Progenitor cell of endocrine pancreas (in vitro differentiated cells): ENCODE measurements at places on chromosomes 12 and 14.
A peak's percentile ranks its signal among the peaks of the same experiment; 100 is the strongest.

GRCh38 chr14:36662543-36663403, 1.1 kb downstream of the PAX9 start:
- H3K4me1 ChIP-seq: peaks cover 32% of the 10 kb centered on the region
- H3K36me3 ChIP-seq: no peaks in the 10 kb centered on the region
- DNase-seq: peak; percentile 28
- H3K27ac ChIP-seq: no peak overlapping the region

DNA sequence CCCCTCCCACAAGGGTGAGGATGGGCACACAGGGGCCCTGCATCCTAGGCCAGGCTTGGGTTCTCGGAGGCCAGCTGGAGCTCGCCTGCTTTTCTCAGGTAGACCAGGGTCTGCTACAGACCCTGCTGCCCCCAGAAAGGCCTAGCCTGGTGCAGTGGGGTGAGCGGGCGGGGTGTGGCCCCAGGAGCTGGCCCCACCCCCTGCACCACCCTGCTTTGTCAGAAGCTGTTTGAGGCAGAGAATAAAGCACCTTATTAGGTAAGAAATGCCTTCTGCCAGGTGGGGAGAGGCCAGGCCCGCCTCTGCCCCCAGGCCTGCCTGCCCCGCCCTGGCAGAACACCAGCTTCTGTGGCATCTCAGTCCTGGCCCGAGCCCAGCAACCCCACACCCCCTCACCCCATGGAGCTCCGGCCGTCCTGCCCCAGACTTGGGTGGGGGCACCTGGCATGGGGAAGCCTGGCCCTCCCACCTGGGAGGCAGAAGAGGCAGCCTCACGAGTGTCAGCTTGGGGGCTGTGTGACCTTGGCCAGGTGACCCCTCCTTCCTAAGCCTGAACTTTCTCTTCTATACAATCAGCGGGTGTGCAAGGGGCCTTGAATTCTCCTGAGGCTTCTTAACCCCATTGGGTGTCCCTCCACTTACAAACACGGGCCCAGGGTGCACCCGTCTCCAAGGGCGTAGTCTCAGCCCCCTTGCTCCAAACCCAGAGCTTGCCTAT, 43.2 kb downstream of the KRT80 start:
- peaks cover 5% of the 10 kb centered on the region for H3K4me1 ChIP-seq
- no peak for DNase-seq
- H3K27ac ChIP-seq: no peak overlapping the region
- peaks cover 21% of the 10 kb centered on the region for H3K27me3 ChIP-seq
- no peaks in the 10 kb centered on the region for H3K36me3 ChIP-seq

GRCh38 chr12:116561181-116561821, 2.1 kb downstream of the MAP1LC3B2 start:
- H3K27me3 ChIP-seq: no peaks in the 10 kb centered on the region
- H3K27ac ChIP-seq: no peak overlapping the region
- peaks cover 10% of the 10 kb centered on the region for H3K4me1 ChIP-seq
- DNase-seq: no peak
- no peak overlapping the region for H3K4me3 ChIP-seq

GRCh38 chr12:5720381-5721005, 224.6 kb downstream of the ANO2 start:
- peaks cover 15% of the 10 kb centered on the region for H3K27me3 ChIP-seq
- no peak overlapping the region for H3K4me3 ChIP-seq
- H3K4me1 ChIP-seq: peaks cover 5% of the 10 kb centered on the region

- no peak overlapping the region for H3K4me3 ChIP-seq
- H3K36me3 ChIP-seq: peaks cover 2% of the 10 kb centered on the region
- no peak for DNase-seq
- no peaks in the 10 kb centered on the region for H3K27me3 ChIP-seq
- peaks cover under 1% of the 10 kb centered on the region for H3K4me1 ChIP-seq
- no peak overlapping the region for H3K27ac ChIP-seq
Measured at GRCh38 chr12:128829861-128830504, 6.2 kb upstream of the SLC15A4 start.

- H3K27ac ChIP-seq: peak overlapping the region; percentile 58
- peaks cover 24% of the 10 kb centered on the region for H3K4me1 ChIP-seq
- no peaks in the 10 kb centered on the region for H3K27me3 ChIP-seq
Measured at GRCh38 chr12:57518176-57518919, 2.0 kb downstream of the DDIT3 start.

- no peak for DNase-seq
- no peaks in the 10 kb centered on the region for H3K27me3 ChIP-seq
- peaks cover 34% of the 10 kb centered on the region for H3K36me3 ChIP-seq
- no peak overlapping the region for H3K4me3 ChIP-seq
Measured at GRCh38 chr14:31203414-31203742, 4.2 kb downstream of the HECTD1 start.

DNA sequence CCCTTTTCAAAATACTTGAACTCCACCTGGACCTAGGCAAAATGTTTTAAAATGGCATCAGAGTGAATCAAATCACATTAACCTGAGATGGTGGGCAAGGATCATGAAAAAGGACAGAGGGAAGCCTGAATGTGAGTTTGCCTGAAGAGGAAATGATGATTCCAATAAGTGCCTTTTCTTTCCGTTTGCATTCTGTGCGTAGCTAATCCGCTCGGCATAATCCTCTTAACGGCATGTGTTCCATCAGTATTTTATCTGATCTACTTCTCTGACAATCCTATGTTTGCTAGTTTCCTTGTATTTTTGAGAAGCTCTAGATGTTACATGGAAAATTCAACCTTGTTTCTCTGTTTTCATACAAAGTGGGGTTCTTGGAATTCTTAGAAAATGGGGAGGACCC, 354.6 kb downstream of the NRXN3 start:
- H3K36me3 ChIP-seq: no peaks in the 10 kb centered on the region
- no peak overlapping the region for H3K4me3 ChIP-seq
- H3K27ac ChIP-seq: no peak overlapping the region
- H3K4me1 ChIP-seq: no peaks in the 10 kb centered on the region
- peaks cover 20% of the 10 kb centered on the region for H3K27me3 ChIP-seq
